ELR (cell line): ENCODE measurements at places on chromosomes 2 and 18.

- DNase-seq: no peak
These were observed 170.0 kb upstream of the SIX3 start for GRCh38 chr2:44771522-44771921.

GRCh38 chr18:59768409-59768808 is 71.2 kb upstream of the CCBE1 start:
- no peak for DNase-seq

GRCh38 chr2:134536296-134536695 is 182.5 kb downstream of the TMEM163 start:
- DNase-seq: no peak

- peak; percentile 16 for DNase-seq
These were observed 217.7 kb downstream of the LRRTM1 start for GRCh38 chr2:80086831-80087230.

DNA sequence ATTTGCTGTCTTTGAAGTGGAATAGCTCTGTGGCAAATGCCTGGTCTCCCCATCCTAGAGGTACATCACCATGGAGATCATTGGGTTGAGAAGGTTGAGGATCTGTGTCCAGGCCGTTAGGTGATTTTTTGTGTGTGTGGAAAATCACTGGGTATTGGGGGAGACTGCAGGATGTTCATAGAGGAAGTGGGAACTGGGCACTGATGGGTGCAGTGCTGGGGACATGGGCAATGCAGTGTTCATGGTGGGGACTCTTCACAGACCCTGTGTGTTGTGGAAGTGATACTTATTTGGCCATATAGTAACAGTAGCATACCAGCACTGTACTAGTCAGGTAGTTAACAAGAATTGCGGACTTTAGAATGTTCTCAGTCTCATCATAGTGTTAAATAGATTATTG is 34.9 kb downstream of the ATP9B start:
- no peak for DNase-seq

- DNase-seq: no peak
These were observed 2.5 kb upstream of the POMC start for GRCh38 chr2:25170888-25171287.

DNA sequence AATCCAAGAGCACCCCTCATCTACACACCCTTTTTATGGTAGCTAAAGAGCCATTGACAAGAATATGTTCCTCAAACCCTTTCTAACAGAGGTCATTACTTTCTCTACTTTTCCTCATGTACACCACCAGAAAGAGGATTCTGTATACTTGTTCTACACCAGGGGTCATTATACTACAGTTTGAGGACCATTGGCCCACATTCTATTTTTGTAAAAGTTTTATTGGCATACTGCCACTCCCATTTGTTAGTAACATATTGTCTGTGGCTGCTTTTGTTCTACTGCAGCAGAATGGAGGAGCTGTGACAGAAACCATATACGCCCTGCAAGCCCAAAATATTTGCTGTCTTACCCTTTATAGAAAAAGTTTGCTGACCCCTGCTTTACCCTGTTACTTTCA is 14.3 kb downstream of the HTR2B start:
- DNase-seq: peak; percentile 37

- no peak for DNase-seq
These were observed 91.3 kb upstream of the GLS start for GRCh38 chr2:190789074-190790004.

DNA sequence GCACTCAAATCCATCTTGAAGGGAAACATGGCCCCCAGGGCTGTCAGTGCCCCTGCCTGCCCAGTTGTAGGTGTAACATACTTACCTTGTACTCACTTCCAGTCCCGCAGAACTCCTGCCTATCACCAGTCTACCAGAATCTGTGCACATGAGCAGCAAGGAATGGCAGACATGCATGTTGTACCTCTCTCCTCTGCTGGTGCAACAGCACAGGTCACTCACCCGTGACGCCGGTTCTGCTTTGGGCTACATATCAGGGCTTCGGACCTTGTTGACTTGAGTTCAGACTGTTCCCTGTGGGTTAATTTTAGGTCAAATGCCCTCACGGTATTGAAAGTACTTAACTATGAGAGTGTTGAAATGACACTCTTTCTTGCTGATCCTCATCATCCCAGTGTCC is 215.7 kb downstream of the TPGS2 start:
- DNase-seq: no peak

GRCh38 chr2:180644709-180645108 is 335.7 kb upstream of the UBE2E3 start:
- peak; percentile 54 for DNase-seq

DNA sequence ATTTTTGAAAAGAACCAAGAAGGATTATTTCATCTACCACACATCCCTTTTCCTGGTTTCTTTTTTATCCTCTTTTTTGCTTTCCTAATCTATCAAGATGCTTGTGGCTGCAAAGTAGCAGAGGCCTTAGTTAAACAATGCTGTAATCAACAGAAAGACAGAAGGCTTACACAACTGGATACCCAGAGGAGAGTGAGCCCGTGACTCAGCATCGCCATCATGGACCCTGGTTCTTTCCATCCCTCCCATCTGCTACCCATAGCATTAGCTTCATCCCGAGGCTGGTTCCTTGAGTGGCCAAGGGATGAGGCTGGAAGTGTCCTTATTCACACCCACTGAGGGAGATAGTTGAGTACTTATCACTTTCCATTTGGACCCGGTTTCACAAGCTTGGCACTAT is 7.5 kb upstream of the HAAO start:
- no peak for DNase-seq

GRCh38 chr18:57089702-57090101 is 57.2 kb upstream of the BOD1L2 start:
- no peak for DNase-seq

DNA sequence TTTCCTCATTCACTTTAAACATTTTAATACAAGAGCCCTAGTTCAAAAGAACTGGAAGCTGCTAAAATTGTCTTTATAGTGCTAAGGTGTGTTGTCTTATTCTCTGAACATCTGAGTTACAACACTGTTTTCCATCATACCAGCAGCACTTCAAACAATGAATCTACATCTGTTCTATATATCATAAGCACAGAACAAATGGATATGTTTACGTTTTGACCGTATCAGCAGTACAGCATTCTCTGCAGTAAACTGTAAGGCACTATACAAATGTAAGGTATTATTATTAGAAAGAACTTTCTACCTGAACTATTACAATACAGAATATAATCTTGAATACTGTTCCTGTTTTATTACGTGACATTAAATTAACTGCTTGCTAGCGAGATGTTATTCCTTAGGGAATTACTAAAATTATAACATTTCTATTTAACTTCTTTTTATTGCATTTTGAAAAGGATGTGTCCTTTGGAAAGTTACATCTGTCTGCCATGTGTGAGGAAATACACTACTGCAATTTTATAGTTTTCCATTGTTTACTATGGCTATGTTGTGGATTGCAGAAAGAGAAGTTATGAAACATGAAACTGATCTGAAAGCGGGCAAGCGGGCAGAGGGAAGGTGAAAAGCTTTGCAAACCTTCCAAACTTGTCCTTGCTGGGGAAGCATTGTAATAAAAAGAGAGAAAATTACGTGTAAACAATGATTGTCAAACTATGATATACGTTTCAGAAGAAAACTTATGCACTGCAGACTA is 13.7 kb downstream of the NCKAP1 start:
- DNase-seq: no peak

GRCh38 chr18:58592223-58593214 is 36.4 kb downstream of the ALPK2 start:
- no peak for DNase-seq

DNA sequence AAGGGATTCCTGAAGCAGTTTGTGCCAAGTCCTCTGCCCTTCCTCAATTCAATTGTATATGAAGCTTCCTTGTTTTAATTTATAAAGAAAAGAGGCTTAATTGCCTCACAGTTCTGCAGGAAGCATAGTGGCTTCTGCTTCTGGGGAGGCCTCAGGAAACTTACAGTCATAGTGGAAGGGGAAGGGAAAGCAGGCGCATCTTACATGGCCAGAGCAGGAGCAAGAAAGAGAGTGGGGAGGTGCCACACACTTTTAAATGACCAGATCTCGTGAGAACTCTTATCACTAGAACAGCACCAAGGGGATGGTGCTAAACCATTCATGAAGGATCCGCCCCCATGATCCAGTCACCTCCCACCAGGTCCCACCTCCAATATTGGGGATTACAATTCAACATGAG is 114.2 kb downstream of the SGPP2 start:
- no peak for DNase-seq

- peak; percentile 76 for DNase-seq
These were observed 57.8 kb downstream of the RBKS start for GRCh38 chr2:27832396-27832795.

- no peak for DNase-seq
These were observed 37.2 kb downstream of the NLRC4 start for GRCh38 chr2:32227492-32227891.

- no peak for DNase-seq
These were observed 226.2 kb downstream of the MC4R start for GRCh38 chr18:60146220-60146960.

GRCh38 chr2:191048073-191048472 is 34.1 kb upstream of the STAT1 start:
- DNase-seq: peak; percentile 38

DNA sequence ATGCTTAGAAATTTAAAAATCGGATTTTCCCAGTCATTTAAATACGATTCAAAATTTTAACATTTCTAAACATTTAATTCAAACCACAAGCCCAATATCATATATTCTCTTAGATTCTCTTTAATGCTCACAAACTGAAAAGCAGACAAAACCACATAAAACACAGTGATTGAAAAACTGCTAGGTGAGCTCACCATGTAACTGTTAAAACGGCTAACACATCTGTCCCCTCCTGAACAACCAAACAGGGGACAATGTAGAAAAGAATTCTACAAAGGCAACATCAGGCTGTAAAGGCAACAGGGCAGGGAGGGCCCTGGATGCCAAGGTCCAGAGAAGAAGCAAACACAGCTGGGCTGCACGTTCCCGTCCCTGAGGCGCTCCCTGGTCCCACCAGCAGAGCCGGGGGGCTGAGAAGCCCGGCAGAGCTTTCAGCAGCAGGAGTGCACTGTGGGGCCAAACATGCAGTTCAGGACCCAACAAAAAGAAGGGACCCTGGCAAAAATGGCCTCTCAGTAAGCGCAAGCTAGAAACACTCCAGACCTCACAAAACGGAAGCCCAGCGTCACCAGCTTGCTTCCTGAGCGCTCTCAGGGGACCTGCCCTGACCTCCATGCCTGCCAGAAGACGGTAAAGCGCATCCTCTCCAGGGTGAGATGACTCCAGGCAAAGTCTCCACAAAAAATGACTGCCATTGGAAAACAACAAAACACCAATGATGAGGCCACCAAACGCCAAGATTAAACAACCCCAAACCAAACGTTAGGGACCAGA is 40.5 kb downstream of the NDUFA10 start:
- DNase-seq: no peak

GRCh38 chr2:20576598-20577115 is 74.2 kb downstream of the HS1BP3 start:
- DNase-seq: peak; percentile 54

DNA sequence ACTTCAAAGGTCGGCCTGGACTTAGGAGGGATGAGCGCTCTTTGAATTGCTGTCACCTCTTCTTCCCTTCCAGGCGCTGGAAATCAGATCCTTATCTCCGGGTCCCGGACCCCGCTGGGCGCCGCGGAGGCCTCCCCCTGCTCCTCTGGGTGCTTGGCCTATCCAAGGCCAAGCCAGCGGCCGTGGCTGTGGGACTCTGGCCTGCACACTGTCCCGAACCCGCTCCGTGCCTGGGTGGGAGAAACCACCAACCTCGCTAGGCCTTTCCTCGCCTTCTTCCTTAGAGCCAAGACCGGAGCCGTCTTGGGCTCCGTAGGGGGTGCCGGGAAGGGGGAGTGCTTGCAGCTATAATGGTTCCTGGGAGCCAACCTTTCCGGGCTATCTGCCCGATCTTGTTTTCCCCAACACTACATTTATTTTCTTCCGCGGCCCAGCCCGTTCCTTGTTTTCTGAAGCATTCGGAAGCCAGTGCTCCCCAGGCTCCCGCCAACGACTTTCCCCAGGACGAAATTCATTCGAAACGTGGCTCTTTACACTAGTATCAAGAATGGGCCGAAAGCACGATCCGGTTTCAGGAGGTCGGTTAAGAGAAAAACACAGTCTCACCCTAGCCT is 2.4 kb downstream of the OSR1 start:
- peak; percentile 19 for DNase-seq

DNA sequence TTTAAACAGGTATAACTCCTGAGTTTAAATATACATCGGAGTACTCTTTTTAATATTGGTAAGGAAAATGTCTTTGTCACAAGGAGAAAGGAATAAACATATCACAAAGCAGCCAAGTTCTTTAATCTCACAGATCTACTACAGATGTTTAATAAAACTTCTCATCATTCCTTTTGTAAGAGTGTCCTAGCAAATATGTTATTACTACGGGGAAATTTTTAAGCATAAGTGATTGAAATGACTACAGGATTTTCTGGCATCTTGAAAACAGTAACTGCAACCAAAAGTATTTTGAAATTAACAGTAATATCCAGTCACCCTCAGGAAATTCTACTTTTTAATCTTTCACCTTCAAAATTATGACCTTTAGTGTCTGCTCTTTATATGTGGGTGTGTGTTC is 403.1 kb downstream of the IRS1 start:
- no peak for DNase-seq

GRCh38 chr2:12300927-12301326 is 415.8 kb upstream of the TRIB2 start:
- peak; percentile 26 for DNase-seq

GRCh38 chr2:101272045-101272784 is 19.5 kb downstream of the CNOT11 start:
- DNase-seq: no peak

- no peak for DNase-seq
These were observed 63.8 kb upstream of the PPM1B start for GRCh38 chr2:44104855-44105271.

- peak; percentile 48 for DNase-seq
These were observed 1.3 kb upstream of the KCMF1 start for GRCh38 chr2:84969511-84970209.

DNA sequence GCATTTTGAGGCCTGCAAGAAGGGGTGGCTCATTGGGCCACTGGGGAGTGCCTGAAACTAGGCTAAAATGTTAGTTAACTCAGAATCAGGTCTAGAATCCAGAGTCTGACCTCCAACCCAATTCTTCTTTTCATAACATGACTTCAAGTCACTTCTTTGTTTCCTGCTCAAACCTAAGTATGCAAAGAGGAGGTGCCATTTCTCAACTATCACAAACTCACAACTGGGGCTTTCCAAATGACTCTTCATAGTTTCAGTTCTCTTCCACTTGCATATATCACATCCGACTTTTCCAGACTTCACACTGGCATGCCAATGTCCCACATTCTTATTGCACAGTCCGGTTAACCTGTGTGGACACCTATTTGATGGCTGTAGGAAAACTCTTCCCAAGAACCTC is 211.6 kb downstream of the TCF4 start:
- DNase-seq: no peak
